ENCODE measurements at places on chromosomes 7 and 10.

- no peak for DNase-seq
These were observed 150.2 kb downstream of the CDC14C start for GRCh38 chr7:49074538-49074937.

- DNase-seq: no peak
These were observed 144.1 kb downstream of the TCF7L2 start for GRCh38 chr10:113094114-113094486.

DNA sequence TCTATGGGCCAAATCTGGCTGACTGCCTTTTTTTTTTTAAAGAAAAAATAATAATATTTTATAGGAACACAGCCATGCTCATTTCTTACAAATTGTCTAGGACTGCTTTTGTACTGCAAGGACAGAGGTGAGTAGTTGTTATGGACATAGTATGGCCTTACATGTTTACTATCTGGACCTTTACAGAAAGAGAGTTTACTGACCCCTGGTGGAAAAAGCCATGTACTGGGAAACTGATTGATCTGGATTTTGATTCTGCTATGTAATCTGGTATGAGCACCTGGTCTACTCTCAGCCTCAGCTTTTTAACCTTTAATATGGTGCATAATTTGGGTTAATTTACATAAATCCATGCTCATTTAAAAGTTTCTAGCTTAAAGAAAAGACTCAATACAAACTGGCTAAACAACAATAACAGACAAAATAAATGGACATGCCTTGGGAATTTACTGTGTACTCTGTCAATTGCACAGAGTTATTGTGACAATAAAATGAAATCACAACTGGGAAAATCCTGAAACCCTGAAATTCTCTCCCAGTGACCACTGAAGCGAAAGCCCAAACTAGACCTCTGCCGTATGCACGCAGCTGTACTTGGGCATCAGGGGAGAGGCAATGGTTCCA lies 260.7 kb downstream of the BMPER start:
- no peak for DNase-seq

DNA sequence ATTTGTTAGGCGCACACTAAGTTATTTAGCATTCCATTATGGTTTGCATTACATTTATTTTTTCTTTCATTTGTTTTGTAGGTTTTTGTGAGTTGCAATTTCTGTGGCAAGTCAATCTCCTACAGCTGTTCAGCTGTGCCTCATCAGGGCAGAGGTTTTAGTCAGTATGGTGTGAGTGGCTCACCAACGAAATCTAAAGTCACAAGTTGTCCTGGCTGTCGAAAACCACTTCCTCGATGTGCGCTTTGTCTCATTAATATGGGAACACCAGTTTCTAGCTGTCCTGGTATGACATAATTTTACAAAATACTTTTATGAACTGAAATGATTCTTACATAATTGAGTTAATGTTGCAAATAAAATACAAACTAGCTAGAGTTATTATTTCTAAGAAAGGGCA lies 29.5 kb downstream of the MIOS start:
- DNase-seq: no peak

GRCh38 chr7:68813551-68814080 lies 784.7 kb upstream of the AUTS2 start:
- peak; percentile 18 for DNase-seq

All from spleen (tissue), 13 donors.